Stimulated activated CD8-positive, alpha-beta memory T cell treated with anti-CD3 and anti-CD28 coated beads, Interleukin-7, amount 100 ng/mL, for 24 hours (primary cell): ENCODE measurements at places on chromosomes 13 and 19.

- no peak for DNase-seq
Measured at GRCh38 chr19:18440415-18440877, 2.5 kb upstream of the ISYNA1 start.

DNA sequence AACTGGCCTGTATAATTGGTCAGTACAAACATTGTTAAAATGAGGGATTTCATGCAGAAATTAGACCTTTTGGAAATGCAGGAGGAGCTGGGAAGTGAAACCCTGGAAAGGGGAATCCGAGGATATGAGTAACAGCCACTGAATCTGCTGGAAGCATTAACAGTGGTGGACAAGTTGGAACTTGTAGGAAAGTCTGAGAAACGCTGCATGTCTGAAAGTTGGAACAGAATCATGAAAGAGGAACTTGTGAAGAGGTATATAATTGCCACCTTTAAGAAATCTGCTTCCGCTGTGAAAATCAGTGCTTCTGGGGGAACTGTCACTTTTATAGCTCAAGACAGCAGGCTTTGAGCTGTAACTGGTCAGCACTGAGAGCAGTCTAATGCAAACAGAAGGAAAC is 716.5 kb upstream of the PRR20A start:
- no peak for DNase-seq

- DNase-seq: no peak
Measured at GRCh38 chr19:40315812-40316470, 30.8 kb upstream of the AKT2 start.

GRCh38 chr13:41660411-41660810 is 203.1 kb downstream of the RGCC start:
- DNase-seq: no peak

DNA sequence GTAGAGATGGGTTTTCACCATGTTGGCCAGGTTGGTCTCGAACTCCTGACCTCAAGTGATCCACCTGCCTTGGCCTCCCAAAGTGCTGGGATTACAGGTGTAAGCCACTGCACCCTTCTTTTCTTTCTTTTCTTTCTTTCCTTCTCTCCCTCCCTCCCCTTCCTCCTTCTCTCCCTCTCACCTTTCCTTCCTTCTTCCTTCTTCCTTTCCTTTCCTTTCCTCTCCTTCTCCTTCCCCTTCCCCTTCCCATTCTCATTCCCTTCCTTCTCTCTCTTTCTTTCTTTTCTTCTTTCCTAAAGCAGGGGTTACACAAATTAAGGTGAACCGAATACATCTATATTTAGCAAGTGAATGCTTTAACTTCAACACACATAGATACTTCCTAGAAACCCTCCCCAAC is 58.0 kb upstream of the URI1 start:
- no peak for DNase-seq

DNA sequence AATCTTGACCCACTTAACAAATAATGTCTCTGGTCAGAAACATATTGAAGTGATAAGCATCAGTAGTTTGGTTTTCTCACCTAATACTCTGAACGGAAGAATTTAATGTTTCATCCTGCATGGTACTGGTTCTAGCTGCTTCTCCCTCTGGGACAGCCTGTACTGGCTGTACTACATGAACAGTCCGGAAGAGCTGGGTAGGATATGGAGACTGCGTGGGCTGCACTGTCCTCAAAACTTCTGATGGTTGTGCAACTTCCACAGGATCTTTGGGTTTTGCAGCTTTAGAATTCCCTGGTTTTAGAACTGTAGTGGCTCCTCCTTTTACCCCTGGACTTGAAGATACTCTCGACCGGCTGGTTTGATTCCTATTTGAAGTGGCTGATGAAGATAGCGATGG is 78.3 kb downstream of the ELF1 start:
- no peak for DNase-seq

- DNase-seq: no peak
Measured at GRCh38 chr13:80865329-80865728, 524.4 kb upstream of the SPRY2 start.
